PC-9 (cell line): ENCODE measurements at places on chromosomes 6 and 20. TPM values are rescaled to one million over a fixed set of nuclear protein-coding genes. Genes with fewer than 3 reads are reported as not detected.

- no peak for DNase-seq
Observed at GRCh38 chr20:52060794-52061714, 130.5 kb downstream of the ZFP64 start.

ID1 gene
- 74.4 and 164 TPM in 2 replicates for total RNA-seq

BNIP5 gene
- total RNA-seq, result not detected in 2 replicates

DNA sequence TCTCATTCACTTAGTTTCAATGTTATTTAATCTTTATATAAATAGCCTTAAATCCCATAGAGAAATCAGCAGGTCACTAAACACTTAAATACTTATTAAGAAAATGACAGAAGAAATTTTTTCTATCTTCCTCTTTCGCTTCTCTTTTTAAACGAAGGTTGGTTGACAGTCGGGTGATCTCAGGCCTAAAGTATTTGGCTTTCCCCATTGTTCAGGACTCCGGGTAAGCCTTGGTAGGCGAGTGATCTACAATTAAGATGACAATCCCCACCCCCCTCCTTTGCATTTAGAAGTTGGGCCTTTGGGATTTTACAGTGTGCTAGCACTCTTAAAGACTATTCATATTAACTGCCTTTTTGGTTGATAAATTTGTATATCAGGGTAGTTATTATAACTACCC, 19.7 kb upstream of the UTRN start:
- DNase-seq, result peak; percentile 58

DNA sequence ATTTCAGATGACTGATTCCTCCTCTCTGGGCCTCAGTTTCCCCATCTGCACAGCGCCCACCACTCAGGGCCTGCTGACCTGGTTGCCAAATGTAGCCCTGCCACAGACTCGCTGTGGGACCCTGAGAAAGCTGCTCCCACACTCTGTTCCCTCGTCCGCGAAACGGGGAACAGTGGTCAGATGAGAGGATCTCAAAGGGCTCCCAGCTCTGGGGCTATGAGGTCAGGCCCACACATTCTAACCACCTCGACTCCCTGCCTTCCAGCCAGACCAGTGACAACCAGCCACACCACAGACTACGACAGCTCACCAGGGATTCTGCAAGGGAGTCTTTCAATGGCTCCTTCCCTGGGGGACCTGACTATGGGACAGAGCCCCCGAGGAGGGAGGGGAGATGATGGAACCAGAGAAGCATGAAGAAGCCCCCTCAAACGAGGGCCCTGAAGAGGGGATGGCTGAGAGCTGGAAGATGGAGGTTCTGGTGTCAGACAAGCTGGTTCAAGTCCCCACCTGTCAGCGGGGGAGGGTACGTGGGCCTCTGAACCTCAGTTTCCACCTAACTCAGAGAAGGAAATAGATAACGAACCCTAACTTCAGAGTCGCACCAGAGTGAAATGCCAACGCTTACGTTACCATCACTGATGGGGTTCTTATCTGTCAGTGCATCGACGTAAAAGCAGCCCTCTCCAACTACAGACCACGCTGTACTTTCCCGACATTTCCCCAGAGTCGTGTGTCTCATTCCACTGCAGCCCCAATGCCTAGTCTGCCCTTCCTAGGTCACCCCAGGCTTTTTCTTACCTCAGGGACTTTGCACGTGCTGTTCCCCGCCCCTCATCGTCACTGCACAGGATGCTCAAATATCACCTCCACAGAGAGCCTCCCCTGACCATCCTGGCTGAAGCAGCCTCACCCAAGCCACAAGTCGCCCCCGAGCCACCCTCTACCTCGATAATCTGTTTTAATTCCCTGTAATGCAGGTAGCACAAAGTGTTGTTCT, 60.5 kb downstream of the PREX1 start:
- no peak for DNase-seq

- no peak for DNase-seq
Observed at GRCh38 chr6:124780623-124781022, 181.6 kb upstream of the RNF217 start.

GRCh38 chr20:32614303-32614702, 29.2 kb upstream of the NOL4L start:
- no peak for DNase-seq

GRCh38 chr20:51404297-51405060, 138.0 kb downstream of the NFATC2 start:
- no peak for DNase-seq

DNA sequence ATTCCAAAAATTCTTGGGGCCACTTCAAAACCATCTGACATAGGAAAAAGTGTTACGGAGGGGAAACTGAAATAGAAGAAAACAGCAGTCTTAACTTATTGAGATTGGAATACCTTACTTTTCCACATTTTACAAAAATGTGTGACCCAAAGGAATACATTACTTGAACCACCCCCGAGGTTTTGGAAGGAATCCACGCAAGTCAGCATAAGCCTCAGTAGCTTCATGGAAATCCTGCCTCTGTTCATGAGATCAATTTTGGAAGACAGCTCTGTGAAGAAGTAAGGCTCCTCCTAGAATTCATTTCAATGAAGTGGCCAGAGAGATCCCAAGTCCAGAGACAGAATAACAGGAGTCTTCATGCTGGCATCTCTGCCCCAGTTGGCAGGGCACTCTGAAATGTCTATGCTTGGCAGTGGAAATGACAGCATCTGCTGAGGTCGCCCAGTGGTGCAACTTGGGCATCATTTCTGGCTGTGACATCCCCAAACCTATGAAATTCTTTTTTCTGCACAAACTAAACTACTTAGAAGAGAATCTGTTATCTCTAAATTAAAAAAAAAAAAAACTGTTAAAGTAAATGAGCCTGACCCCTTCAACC, 132.5 kb downstream of the EPM2A start:
- DNase-seq, result no peak

ZNF335 gene
- 14.1 and 16.3 TPM in 2 replicates for total RNA-seq

DNA sequence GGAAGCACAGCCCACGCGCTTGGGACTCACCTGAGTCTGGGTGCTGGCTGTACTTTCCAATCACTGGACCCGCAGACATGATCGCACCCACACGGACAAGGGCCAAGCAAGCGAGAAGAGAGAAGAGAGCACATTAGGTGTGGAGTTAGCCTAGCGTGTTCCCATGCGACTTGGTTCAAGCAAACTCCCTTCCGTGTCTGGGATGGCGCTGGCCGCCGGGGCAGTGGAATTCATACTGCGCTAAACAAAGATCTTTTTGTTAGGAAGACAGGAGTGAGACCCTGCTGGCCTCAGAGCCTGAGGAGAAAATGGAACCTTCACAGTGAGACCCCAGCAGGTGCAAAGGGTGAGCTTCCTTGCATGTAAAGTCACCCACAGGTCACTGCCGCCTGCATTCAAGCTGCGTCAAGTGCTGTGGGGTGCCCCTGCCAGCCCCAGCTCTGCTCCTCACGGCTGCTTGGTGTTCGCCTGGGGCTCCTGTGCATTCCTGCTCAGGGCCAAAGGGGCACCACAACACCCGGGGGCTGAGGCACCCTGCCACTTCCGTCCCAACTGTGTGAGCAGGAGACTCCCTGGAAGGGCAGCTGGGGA, 26.4 kb downstream of the PSMG4 start:
- no peak for DNase-seq

TRIM27 gene
- total RNA-seq, result 67.2 and 86.2 TPM in 2 replicates

- no peak for DNase-seq
Observed at GRCh38 chr20:55216525-55217242, 741.3 kb downstream of the DOK5 start.

DNA sequence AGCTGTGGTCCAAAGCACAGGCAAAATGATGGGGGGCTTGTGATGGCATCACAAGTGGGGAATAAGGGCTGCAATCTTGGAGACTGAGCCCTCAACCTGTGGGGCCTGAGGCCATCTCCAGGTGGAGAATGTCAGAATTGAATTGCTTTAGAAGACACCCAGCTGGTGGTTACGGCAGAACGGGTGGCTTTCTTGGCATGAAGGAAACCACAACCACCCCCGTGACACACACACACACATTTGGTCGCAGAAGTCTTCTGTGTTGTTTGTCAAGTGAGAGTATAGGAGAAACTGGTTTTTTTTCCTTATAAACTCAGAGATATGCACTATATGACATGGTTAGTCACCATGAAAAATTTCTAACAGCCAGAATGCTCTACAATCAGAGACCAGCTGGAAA, 139.5 kb upstream of the CDH4 start:
- DNase-seq, result no peak

- DNase-seq, result peak; percentile 76
Observed at GRCh38 chr6:167750956-167751358, 75.8 kb upstream of the AFDN start.

GTPBP2 gene
- total RNA-seq, result 70.8 and 89.4 TPM in 2 replicates

DNA sequence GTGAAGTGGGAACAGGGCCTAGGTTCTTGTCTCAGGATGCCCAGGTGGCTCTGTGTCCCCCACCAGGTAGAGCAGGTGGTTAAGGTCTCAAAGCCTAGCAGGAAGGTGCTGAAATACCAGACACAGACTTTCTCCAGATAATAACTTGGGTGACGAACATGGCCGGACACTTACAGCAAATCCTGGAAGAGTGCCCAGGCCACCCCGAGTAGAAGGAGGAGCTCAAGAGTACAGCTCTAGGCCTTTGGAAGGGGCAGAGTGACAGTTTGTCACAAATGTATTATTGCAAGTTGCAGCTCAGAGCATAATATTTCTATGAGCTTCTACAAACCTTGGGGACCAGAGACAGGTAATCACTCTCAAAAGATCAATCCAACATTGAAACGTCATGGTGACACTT, 251.6 kb upstream of the SOX4 start:
- DNase-seq, result no peak

HBS1L gene
- 70.5 and 84.4 TPM in 2 replicates for total RNA-seq

DNA sequence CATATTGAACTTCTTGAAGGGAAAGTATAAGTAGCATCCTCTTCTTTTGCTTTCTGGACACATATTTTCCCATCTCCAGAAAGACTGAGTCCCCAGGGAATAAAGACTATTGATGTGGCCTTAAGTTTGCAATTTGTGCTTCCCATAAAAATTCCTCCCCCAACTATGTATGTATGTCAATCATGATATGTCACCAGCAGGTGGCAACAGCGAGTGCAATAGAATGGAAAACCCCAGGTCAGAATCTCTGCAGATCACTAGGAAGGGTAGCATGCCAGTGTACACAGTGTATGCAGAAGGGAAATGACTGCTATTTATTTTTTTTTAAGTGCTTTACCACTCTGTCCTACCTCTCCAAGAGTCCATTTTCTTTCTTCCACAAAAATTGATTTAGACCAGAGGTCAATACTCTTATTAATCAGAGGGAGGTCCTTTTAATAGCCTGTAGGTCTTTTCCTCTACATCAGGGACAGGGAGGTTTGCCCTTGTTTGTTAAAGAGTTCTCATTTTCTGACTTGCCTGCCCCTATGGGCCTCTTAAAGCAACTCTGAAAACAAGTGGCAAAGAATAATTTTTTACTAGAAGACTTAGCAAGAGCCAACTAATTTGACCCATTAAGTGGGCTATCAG, 61.4 kb downstream of the BMP2 start:
- DNase-seq, result no peak

- DNase-seq, result no peak
Observed at GRCh38 chr6:41442800-41443501, 103.2 kb upstream of the FOXP4 start.

SLC24A3 gene
- not detected in 2 replicates for total RNA-seq

DNA sequence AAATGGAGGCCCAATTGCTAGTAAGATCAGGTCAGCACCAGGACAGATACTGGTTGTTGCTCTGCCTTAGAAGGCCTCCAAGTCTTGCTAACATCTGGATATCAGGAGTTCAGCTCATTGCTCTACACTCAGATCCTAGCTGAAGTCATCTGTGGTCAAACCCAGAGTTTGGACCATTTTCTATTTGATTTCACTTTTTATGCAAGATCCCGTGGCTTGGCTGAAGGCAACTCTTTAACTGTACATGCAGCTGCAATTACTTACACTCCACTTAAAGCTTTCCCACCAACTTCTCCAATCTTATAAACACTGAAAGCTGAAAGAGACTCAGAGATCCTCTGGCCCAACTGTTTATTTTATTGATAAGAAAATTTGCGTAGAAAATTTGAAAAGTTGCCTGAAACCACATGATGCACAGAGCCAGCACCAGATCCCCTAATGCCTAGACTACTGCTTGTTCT, 2.7 kb downstream of the SLC17A2 start:
- no peak for DNase-seq

JPH2 gene
- total RNA-seq, result 41.1 and 58.8 TPM in 2 replicates
